WERI-Rb-1 (cell line): ENCODE measurements at places on chromosomes 12 and 14.
A peak's percentile ranks its signal among the peaks of the same experiment; 100 is the strongest.

DNA sequence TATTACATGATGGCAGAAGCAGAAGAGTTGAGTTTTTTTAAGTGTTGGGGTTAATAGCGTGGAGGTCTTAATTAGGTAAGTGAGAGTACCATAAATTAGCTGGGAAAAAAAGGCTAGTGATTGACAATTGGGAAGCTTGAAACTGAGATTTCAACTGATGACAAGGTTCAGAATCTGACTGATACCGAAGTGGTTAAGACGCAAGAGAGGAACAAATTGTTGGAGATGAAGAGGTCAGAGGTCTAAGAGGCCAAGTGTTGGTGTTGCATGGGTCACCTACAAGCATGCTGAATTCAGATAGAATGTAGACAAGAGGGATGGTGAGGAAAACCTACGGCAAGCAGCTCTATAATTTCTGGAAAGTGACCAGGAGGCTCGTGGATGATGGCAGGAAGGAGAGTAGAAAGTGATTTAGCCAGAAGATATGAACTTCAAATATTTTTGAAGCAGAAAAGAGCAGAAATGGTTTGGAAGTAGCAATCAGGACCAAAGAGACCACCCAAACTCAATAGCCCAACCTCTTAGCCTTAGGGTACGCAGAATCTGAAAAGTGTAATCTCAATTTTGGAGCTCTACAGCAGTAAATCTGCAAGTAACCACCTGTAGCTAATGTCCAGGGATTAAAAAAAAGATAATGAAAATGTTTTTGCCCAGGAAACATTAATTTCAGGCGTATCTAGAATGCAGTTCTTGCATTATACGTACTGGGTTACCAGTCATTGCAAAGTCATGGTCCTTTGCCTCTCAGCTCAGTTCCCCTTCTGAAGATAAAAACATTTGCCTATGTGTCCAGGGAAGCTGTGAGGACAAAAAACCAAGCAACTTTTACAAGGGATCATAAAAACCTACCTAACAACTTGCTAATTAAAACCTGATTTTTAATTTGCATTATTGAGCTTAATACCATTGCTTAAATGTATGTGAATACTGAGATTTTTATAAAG is 1.7 kb upstream of the TMPO start:
- no peak for DNase-seq

GRCh38 chr14:78197051-78197450 is 26.9 kb downstream of the NRXN3 start:
- DNase-seq = no peak

DNA sequence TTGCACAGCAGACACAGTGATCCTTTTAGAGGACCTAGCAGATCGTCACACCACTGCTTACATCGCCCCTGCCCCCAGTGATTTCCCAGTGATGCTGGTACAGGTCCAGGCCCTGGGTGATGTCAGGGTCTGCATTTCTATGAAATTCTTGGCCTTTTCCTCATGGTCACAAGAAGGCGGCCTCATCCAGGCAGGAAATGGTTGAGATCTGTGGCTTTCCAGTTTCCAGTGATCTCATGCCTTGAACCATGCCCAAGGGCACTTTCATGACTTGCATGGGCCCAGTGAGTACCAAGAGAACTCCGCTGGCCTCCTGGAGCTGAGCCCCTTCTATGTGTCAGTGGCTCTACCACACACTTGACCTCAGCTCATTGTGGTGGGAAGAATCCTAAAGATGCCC is 41.9 kb upstream of the BDKRB2 start:
- no peak for DNase-seq

DNA sequence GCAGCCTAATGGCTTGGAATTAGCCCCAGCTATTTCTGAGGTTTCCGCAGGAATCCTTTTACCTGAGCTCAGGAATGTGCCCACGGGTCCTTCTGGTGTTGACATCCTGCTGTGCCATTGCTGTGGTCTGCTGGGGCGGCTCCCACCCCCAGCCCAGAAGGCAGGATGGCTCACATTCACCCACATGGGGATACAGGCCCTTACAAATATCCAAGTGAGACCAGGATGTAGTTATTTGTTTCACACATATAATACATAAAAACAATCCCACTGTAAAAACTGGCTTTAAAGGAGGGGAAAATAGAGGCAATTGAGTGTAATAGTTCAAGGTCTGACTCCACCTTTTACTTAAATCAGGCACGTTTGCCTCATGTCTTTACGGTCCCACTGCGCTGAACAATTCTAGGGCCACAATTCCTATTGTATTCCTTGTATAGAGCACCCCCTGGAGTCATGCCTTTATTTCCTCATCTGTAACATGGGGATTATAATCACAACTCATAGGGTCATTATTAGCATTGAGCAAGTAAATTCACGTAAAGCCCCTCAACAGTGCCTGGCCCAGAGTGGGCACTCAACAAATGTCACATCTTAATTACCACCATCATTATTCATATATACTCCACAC is 57.2 kb upstream of the FICD start:
- no peak for DNase-seq

DNA sequence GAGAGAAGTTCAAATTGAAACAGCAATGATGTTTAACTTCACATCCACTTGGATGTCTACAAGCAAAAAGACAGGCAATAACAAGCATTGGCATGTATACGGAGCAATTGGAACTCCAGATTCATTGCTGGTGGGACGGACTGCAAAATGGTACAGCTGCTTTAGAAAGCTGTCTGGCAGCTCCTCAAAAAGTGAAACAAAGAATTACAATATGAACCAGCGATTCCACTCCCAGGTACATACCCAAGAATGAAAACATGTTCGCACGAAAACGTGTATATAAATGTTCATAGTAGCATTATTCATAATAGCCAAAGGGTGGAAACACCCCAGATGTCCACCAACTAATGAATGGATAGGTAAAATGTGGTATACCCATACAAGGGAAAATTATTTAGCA is 125.7 kb downstream of the HMGA2 start:
- no peak for DNase-seq

DNA sequence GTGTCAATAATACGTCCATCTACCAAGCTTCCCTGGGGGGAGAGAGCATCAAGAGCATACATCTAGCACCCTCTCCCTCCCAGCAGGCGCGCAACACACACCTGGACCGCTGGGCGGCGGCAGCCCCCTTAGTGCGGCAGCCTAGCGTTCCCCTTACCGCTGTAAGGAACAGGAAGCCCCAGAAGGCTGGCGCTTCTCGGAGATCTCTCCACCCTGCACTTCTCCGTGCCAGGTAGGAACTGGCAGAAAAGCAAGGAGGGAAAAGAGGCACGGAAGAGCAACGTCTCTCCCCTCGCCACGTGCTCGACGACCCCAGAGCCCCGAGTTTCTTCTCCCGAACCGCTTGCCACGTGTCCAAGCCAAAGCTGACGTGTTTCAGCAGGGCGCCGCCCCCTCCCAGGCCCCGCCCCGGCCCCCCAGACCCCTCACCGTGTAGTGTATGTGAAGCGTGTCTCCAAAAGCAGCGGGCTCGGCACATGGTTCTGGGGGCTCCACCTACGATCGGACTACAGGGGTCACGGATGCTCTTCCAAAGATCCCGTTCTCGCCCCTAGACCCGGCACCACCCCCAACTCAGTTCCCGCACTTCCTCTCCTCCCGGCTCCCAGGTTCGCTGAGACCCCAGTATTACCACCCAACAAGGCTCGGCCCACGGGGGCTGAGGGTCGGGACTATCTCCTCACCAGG is 532 bp downstream of the FKBP11 start:
- peak; percentile 56 for DNase-seq

- DNase-seq = peak; percentile 61
Observed at GRCh38 chr14:47276931-47277330, 398.5 kb downstream of the MDGA2 start.

DNA sequence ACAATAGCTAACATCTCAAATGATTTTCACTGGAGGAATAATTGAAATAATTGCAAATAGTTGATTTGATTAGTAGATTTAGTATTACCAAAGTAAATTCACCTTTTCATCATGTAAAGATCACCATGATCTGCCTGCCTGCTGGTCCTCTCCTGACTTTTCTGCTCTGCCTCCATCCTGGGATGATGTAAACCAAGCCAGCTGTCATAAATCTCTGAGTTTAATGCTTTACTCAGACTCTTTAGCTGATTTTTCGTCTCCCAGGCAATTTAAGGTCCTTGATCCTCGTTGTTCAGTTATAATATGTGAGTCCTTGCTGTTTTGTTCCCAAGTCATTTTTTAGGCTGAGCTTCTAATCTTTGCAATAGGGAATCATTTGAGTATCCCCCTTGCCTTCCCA is 138.0 kb downstream of the ANO4 start:
- DNase-seq = no peak

- no peak for DNase-seq
Observed at GRCh38 chr12:121750507-121750955, 38.0 kb downstream of the TMEM120B start.

GRCh38 chr12:8603286-8603685 is 9.4 kb downstream of the AICDA start:
- no peak for DNase-seq

DNA sequence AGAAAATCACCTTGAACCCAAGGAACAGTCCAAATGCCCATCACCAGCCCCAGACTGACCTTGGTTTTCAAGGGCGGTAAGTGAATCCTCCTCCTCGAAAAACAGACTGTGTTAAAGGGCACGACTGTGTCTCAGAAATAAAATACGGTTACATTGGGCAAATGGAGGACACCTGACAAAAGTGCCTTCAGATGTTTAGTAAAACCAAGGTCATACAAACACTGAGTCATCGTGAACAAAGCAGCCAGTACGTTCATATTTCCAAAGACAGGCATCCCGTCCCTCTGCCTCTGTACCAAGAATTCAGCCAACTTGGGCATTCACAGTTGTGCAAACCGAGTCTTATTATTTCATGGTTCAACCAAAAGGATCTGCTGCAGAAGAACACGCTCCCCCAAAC is 25.9 kb downstream of the FOXN3 start:
- no peak for DNase-seq
